ENCODE measurements at places on chromosomes 4 and X.

- no peak for DNase-seq
Observed at GRCh38 chrX:101163166-101163565, 56.4 kb upstream of the DRP2 start.

GRCh38 chr4:123597586-123597985 lies 201.0 kb downstream of the SPRY1 start:
- DNase-seq = no peak

DNA sequence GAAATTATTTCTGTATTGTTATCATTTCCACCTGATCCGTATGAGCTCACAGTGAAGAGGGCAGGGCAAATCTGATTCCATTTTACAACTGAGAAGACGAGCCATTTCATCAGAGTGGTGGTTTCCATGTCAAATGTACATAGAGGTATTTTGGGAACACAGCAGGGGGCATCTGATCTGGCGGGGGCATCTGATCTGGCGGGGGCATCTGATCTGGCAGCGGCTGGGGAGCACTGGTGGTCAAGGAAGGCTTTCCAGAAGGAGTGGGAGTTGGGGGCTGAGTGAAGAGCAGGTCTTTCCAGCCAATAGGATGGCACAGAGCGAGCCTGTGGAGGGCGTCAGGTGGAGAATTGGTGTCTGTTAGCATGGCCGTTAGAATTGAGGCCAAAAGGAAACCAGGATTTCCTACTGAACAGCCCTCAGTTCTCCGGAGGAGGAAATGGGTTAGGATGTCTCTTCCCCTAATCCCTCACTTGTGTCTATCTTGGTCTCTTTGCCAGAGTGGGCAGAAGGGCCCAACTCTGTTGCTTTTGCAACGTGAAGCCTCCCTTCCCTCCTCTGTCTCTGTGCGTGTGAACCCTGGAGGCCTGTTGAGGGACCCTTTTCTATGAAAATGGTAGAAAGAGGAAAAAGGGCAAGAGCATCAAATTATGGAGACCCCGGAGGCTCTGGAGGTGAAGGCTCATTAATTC lies 41.3 kb downstream of the RHOH start:
- DNase-seq = no peak

GRCh38 chr4:152661649-152662048 lies 18.1 kb downstream of the TMEM154 start:
- no peak for DNase-seq

GRCh38 chr4:6777636-6778281 lies 4.8 kb upstream of the KIAA0232 start:
- no peak for DNase-seq

DNA sequence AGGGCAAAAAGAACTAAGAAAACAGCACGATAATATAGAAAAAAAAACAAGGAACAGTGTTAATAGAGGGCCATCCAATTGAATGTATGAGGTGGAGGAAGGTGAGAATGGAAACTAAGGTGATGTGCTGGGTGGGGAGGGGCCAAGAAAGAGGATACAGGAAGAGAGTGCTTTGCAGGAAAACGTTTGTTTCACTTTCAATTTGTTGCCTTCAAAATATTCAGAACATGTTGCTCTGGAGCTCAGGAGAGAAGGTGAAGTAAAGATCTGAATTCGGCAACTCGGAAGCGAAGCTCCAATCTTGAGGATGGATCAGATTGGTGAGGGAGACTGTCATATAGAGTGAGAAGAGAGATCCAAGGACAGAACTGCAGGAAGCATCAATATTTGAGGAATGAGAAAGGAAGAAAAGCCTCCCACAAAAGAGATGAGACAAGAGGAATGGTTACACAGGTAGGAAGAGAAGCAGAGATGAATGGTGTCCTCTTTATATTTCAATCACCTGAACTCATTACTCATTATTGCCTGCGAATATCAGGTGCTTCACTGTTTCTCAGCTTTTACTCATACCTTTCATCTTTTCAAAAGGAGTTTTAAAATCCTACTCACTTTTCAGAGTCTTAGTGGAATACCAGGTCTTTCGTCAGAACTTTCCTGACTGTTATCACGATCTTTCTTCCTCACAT lies 14.7 kb upstream of the SEC24D start:
- no peak for DNase-seq

DNA sequence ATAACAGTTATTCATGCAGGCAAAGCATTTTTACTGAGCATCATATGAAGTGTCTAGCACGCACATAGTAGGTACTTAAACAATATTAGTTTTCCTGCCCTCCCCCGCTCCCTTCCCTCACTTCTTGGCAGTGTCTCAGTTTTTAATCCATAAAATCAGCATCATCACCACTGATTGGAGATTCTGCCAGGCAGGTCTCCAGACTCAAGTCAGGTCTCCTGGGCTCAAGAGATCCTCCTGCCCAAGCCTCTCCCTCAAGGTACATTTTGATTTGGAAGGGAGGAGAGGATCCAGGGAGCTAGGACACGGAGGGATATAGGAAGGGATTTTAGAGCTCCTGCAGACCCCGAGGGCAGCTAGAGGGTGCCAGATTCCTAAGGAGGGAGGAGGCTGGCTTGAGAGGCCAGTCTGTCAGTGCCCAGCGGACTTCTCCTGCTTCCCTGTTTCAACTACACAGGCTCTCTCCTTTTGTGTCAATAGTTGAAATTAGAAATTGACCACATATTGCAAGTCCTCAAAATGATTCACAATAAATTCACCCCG lies 4.4 kb upstream of the FAT1 start:
- no peak for DNase-seq

DNA sequence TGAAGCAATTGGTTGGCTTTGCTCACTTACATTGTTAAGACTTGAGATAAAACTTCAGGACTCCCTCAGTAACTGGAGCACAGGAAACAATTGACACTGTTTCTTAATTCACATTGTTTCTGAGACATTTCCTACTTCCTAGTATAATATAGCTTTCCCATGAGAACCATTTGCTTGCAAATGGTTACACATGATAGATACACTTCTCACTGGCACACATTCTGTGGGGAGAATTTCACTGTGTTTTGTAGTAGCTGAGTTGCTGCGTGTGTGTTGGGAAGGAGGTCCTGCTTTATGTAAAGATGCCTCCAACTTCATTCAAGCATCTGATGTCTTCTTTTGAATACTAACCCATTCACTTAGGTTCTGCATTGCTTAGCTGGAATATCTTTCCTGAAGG lies 85.3 kb upstream of the SLC4A4 start:
- DNase-seq = no peak

DNA sequence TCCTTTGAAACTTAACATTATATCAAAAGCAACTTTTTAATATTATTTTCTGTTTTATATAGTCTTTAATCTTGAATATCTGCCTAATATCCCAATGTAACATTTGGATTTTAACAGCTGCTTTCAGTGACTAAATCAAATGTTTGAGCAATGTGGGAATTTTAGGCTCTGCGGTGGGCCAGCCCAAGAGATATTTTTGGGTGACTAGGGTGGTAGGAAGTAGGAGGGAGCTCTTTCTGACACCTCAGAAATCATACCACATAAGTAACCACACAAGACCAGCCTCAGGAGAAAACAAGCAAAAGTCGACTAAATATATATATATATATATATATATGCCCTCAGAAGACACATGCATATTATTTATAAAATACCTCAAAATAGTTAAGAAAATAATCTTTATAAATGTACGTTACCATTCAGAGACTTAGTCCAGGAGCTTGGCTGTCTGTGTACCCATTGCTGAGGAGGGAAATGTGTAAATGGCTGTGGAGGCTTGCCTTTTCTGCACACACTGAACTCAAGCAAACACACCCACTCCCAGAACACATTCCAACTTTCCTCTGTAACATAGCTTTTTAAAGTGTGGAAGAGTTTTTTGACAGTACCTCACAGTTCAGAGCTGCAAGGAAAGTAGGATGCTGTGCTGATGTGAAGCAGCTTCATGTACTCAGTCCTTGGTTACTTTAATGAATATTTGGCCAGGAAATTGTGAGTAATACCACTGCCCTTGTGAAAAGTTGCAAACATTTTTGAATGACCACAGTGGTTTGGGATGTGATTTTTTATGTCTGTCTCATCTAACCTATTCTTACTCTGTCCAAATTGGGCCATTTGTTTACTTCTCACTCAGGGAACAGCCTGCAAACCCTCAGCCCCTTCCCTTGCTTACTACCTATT lies at the start of gene RTL3:
Gene RTL3, minus strand, starts transcription at position 484 of the 900 bp plus-strand sequence. CDS start 908 bp downstream, outside the sequence.
- DNase-seq = peak; percentile 75

- no peak for DNase-seq
Observed at GRCh38 chrX:50825825-50826224, 11.8 kb upstream of the SHROOM4 start.

- no peak for DNase-seq
Observed at GRCh38 chr4:86991994-86992393, 57.2 kb downstream of the AFF1 start.

DNA sequence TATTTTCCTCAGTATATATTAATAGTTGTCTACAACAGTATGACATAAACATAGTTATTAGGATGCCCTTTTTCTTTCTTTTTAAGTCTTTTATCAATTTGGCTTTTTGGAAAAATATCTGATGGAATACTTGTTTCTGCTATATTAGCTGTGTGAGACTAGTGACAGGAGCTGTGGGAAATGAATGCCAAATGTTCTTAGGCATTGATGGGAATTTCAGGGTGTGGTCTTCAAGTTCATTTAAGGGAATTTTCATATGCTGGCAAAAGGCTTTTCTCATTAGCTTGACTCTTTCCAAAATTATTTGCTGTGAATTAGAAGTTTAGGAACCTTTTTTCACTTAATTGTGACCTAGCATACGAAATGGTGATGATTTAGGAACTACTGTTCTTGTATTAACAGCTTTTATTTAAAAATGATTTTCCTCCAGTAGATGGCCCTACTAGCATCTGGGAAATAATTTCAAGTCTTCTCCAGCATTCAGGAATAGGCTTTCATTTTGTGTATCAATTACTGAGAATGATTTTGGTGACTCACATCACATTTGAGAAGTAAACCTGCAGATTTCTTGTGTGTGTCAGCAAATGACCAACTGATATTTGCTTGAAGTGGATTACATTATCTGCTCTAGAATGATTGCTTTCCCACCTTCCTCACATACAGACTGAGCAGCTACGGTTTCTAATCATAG lies 70.9 kb downstream of the HTT start:
- DNase-seq = no peak

- no peak for DNase-seq
Observed at GRCh38 chr4:27009539-27009938, 148.9 kb downstream of the STIM2 start.

GRCh38 chr4:14184265-14184664 lies 556.7 kb upstream of the BOD1L1 start:
- no peak for DNase-seq

DNA sequence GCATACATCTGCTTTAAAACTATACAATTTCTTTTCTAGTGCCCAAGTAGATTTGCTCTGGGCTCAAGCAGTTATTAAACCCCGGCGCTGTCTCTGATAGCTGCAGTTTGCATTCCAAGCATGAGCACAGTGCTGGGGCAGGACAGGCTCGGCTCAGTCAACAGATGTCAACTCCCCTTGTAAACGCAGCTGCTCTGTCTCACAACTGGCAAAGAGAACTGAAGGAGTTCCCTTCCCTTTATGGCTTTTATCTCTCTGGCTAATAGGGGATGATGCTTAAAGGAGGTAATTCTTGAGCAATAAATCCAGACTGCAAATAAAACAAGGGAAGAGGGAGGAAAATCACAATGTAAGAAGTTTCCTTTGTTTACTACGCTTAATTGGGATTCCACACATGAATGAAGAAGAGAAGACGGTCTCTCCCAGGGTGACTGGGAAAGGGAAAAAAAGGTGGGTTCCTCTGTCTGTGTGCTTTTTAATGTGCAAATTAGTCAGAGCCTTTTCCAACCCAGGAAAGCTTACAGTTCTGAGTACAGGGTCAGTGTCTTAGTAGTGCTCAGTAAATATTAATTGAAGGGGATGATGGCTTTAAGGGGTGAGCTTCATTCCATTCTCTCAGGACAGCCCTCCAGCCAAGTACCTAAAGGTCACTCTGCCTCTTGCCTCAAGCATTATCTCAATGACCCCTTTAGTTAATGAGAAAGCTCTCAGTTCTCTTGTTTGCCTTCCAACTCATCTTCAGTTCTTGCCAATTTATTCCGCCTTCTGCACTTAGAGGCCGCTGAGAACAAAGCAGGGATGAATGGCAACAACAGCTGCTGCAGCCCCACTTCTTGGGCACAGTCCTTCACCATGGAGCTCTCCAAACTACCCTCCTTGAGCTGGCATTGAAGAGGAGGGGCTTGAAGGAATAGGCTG lies 155.7 kb upstream of the JADE1 start:
- no peak for DNase-seq

DNA sequence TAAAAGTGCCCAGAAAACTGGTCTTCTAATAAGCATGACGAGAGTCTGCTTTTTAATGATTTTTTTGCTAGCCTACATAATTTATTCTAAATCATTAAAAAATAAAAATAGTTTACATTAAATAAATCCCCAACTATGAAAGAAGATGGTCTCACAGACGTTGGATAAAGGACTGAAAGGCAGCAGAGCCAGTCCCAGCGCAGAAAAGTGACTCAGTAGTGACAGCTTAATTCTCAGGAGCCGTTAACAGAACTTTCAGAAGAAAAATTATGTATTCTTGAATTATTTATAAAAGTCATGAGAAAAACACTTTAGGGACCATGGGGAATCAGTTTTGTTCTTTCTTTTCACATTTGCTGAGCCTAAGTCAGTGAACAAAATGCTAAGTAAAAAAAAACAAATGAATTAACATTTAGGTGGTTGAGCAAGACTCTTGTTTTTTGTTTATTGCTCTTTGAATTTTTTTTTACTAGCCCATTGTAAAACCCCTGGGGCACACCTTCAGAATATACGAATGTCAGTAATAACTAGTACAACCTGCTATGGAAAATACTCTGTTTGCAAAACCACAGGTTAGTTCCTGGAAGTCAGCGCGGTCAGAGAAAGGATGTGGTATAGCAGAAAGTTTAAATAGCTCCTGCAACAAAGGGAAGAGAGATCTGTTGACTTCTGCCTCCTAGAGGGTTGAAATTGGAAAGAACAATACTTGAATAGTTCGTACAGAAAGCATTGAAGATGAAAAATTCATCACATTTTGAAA lies 50.4 kb upstream of the CCDC160 start:
- DNase-seq = no peak

- no peak for DNase-seq
Observed at GRCh38 chr4:126859872-126860271, 772.9 kb upstream of the INTU start.

DNA sequence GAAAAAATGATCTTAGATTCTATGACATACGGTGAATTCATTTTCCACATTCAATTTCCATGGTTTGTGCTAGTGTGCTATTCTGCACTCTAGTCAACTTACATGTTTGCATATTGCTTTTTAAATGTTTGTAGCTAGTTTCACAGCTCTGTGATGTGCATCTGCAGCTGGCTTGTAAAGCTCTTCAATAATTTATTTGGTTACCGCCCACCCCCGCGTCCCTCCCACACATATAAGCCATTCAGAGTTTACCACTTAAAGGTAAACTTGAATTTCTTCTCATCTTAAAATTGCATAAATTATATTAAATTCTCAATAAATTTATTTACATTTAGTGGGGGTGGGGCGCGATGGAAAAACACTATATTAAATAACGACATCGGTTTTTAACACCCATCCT lies 291 bp upstream of the NBDY start:
- DNase-seq = no peak

GRCh38 chr4:106851726-106852125 lies 184.4 kb downstream of the DKK2 start:
- DNase-seq = no peak
